ENCODE measurements at places on chromosomes 11 and 22.

- DNase-seq = no peak
Observed at GRCh38 chr11:62443390-62444235, 24.8 kb downstream of the SCGB1A1 start.

GRCh38 chr11:79362206-79362757, 78.5 kb downstream of the TENM4 start:
- no peak for DNase-seq

GRCh38 chr22:40599731-40600130, 36.8 kb downstream of the MRTFA start:
- no peak for DNase-seq

GRCh38 chr11:119179983-119180382, 5.3 kb upstream of the NHERF4 start:
- DNase-seq = no peak

DNA sequence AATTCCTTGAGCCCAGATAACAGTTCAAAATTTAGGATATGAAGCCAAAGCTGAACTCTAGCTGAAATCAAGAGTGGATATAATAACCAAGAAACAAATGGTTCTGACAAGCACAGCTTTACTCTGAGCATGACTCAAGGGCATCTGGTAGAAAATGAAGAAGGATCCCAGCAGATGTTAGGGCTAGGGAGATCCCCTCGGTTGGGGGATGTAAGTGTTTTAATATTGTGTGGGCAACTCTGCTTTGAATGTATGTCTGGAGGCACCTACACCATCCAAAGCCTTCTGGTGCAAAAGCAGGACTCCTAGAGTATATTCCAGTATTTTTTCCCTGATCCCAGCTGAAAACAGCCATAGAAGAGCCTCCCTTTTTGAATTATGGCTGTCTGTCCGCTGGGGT, 61.7 kb downstream of the FLI1 start:
- DNase-seq = no peak

GRCh38 chr11:72370201-72370600, 64.1 kb downstream of the CLPB start:
- DNase-seq = no peak

GRCh38 chr11:125496529-125496857, 428 bp upstream of the FEZ1 start:
- no peak for DNase-seq

DNA sequence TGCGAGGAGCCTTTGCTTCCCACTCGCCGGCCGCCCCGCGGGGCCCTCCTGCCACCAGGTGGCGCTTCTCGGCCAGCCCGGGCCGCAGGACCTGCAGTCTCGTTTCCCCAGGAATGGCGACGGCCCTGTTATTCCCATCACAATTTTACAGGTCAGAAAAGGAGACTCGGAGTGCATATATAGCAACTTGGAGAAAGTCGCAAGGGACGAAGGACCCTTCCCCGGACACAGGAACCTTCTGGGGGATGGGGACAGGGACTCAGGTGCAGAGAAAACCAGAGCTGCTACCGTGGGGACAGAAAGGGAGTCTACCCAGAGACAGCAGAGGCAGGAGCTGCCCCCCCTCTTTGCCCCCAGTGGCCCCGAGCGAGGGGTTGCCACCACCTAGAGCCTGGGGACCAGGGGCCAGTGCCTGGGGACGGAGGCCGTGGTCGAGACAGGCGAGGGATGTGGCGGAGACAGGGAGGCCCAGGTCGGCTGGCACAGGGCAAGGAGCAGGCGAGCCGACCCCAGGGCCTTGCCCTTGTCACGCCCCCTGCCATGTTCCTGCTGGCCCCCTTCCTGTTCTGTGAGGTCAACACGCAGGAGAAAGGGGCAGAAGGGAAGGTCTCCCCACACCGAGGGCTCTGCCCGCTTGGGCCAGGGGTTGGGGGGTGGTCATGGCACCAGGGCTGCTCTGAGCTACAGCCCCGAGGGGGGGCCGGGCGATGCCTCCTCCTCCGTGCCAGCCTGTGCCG, 3.5 kb upstream of the KRTAP5-6 start:
- no peak for DNase-seq

GRCh38 chr11:33773987-33774735, at the start of gene FBXO3:
Gene FBXO3 (minus strand): TSS chr11:33774520. CDS start chr11:33774497, 23 bp downstream.
- DNase-seq = peak; percentile 10

GRCh38 chr11:77589181-77589520, 602 bp upstream of the AQP11 start:
- no peak for DNase-seq

GRCh38 chr11:78977009-78977408, 402.3 kb upstream of the NARS2 start:
- no peak for DNase-seq

GRCh38 chr22:39055658-39056057, 15.0 kb downstream of the APOBEC3F start:
- no peak for DNase-seq

GRCh38 chr11:64613648-64614047, 22.6 kb downstream of the SLC22A12 start:
- no peak for DNase-seq

GRCh38 chr11:31814176-31814868, 3.2 kb upstream of the PAX6 start:
- DNase-seq = no peak

- no peak for DNase-seq
Observed at GRCh38 chr11:121515335-121515671, 62.5 kb upstream of the SORL1-AS1 start.

- no peak for DNase-seq
Observed at GRCh38 chr11:65109231-65110198, 2.2 kb upstream of the TM7SF2 start.

- DNase-seq = no peak
Observed at GRCh38 chr11:115226556-115226955, 277.7 kb downstream of the CADM1 start.

GRCh38 chr11:127564810-127565209, 564.2 kb upstream of the KIRREL3 start:
- no peak for DNase-seq

- DNase-seq = no peak
Observed at GRCh38 chr11:80613655-80614054, 1172.8 kb upstream of the TENM4 start.

DNA sequence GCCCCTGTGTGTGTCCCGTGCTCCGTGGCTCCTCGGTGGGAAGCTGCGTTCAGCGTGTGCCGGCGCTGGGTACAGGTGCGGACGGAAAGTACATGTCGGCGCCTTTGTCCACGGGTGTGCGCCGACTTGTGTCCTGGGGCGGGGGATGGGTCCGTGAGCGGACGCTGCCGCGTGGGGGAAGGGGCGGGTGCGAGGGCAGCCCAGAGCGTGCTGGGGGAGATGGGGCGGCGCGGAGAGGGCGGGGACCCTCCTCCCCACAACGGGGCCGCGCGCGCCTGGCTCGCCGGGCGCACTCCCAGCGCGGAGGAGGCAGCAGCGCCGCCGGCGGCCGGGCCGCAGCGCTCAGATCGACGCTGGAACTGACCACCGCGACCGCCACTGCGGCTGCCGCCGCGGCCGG, 33.6 kb upstream of the RELT start:
- DNase-seq = no peak

DNA sequence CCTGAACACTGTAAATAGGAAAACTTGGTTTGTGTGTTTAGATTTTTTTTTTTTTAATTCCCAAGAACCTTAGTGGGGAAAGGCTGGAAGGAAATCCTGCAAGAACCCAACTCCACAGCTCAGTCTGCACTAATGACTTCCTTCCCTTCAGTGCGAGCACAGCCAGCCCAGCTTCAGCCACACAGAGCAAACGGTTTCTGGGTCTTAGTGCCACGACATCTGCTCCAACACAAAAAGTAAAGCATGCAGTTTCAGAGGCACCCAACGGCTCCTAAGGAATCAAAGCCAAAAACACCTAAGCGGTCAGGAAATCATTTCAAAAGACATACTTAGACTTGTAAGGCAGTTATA, 236.1 kb downstream of the TTC28 start:
- peak; percentile 43 for DNase-seq

Data from DMS 273 treated with DMSO at 0.1 percent for 48 hours (cell line).